ENCODE measurements at places on chromosomes 11 and 22.

- DNase-seq = peak; percentile 24
Measured at GRCh38 chr22:39349506-39349966, 255 bp upstream of the SYNGR1 start.

DNA sequence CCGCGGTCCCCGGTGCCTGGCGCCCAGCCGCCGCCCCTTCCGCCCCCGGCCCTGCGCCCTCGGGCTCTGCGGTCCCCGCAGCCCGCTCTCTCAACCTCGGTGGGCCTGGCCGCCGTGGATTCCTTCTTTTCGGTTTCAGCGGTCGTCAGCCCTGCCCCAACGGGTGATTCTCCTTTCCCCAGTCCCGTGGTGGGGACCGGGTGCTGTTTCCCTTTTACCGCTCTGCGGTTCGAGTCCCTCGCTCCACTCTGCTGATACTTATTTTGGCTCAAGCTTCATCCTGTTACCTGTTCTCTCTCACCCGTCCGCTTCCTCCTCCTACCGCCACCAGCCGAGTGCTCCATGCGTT, 494 bp downstream of the ZDHHC5 start:
- DNase-seq = no peak

DNA sequence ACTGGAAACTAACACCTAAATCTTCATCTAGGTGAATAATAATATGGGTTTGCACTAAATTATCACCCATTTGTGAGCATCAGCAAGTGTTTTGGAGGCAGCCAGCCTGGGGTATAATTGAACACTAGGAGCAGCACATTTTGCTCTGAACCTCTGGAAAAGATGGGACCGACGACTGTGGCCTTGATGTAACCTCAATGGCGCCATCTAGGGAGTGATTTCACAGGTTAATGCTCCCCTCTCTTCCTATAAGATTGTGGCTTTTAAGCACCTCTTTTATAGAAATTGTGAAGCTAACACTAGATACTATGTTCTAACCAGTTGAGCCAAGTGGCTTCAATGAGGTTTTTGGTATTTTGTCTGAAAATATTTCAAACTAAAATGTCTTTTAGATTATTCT, 203.7 kb downstream of the NELL1 start:
- no peak for DNase-seq

- DNase-seq = no peak
Measured at GRCh38 chr22:39208013-39208680, 36.6 kb downstream of the PDGFB start.

GRCh38 chr11:64742889-64743590, 902 bp downstream of the RASGRP2 start:
- peak; percentile 78 for DNase-seq

All from stimulated activated CD4-positive, alpha-beta T cell treated with anti-CD3 and anti-CD28 coated beads, Interleukin-4, amount 100 ng/mL, for 1 hour (primary cell).